ENCODE measurements at places on chromosomes 1 and 21. TPM values are rescaled to one million over a fixed set of nuclear protein-coding genes. Genes with fewer than 3 reads are reported as not detected.
A peak's percentile ranks its signal among the peaks of the same experiment; 100 is the strongest.

AHCYL1 gene
- 55.7 TPM for total RNA-seq

RC3H1 gene
- total RNA-seq = 21.1 TPM

NBPF4 gene
- not detected for total RNA-seq

DNA sequence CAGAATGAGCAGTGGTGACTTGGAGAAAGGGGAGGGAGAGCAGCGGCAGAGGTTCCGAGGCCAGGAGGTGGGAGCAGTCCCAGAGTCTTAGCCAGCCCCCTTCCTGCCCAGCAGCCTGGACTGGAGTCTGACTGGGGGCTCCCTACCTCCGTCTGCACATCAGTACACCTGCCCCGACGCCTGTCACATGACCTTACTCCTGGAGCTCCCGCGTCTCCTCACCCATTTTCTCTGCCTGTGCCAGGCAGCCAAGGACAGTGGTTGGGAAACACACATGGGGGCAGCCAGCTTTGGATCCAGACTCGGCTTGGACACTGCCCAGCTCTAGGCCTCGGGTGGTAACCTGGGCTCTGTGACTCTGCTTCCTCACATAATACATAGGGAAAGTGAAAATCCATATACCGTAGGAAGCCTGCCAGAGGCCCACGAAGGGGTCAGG lies 16.9 kb downstream of the ACTRT2 start:
- no peak for DNase-seq

DNA sequence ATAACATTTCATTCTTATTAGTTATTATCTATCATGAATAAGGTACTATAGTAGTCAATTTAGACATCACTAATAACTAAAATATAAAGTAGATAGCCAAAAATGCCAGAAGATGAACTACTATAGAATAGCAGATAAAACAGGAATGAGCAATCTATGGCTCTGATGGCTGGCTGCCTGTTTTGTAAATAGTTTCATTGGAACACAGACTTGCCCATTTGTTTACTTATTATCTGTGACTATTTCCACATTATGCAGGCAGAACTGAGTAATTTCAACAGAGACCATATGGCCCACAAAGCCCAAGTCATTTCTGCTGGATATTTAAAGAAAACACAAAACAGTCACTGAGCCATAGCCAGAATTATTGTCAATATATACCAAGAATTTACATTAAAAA lies 222.1 kb downstream of the COL24A1 start:
- DNase-seq = no peak

GRCh38 chr21:38733972-38734546 lies 71.7 kb upstream of the ETS2 start:
- DNase-seq = peak; percentile 88

GRCh38 chr1:192668409-192668983 lies 32.5 kb downstream of the RGS13 start:
- DNase-seq = no peak
